GM23338 (cell line): ENCODE measurements at places on chromosomes 16 and 17.

- no peak for DNase-seq
Observed at GRCh38 chr17:9844153-9844552, 18.4 kb downstream of the GLP2R start.

GRCh38 chr17:9389111-9389527 lies 186.5 kb downstream of the STX8 start:
- DNase-seq: no peak

- no peak for DNase-seq
Observed at GRCh38 chr16:68607443-68607842, 37.7 kb upstream of the CDH3 start.

DNA sequence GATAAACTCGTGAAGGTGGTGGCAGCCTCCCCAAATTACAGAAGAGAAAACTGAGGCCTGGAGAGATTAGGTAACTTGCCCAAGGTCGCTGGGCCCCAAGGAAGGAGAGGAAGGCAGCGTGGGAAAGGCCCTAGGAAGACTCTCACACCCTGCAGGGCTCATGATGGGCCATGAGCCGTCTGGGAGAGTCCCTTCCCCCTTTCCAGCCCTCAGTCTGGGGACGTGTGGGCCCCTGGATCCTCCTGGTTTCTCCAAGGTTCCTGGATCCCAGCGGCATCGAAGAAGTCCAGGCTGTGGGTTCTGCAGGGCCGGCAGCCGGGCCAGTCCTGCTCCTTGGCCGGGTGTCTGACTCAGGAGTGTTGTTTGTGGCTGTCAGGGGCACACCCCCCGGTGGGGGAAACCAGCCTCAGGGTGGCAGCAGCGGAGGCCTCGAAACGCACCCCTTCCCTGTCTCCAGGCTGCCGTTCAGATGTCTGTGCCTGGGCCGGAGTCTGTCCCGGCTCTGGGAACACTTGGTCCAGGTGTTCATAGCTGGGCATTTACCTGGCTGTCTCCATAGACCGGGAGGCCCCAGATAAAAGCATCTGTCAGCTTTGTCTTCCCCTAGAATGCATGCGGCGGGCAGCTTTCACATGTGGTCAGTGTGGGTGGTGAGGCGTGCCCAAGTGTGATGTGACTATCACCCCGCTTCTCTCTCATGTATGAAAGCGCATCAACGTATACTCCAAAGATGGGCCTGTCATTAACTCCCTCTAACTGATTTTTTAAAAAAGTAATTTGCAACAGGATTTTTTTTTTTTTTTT lies 3.7 kb upstream of the RAP1GAP2 start:
- no peak for DNase-seq

GRCh38 chr17:33797181-33797580 lies 457.9 kb upstream of the CCL2 start:
- no peak for DNase-seq

DNA sequence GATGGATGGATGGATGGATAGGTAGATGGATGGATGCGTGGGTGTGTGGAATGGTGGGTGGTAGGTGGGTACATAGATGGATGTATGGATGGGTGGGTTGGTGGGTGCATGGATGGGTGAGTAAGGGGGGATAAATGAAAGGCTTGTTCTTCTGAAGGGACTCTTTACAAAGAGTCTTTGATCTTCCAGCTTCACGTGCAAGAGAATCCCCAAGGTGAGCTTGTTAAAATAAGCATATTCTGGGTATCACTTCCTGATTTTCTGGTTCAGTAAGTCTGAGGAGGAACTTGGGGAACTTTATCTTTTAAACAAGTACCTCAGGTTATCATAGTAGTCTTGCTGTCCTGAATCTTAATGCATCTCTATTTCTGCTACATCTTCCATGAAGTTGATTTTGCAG lies 639.1 kb downstream of the MAF start:
- no peak for DNase-seq

- DNase-seq: peak; percentile 87
Observed at GRCh38 chr16:67028696-67029253, at the start of gene CBFB. Gene CBFB (plus strand): TSS chr16:67029149. CDS start chr16:67029408, 259 bp downstream.

DNA sequence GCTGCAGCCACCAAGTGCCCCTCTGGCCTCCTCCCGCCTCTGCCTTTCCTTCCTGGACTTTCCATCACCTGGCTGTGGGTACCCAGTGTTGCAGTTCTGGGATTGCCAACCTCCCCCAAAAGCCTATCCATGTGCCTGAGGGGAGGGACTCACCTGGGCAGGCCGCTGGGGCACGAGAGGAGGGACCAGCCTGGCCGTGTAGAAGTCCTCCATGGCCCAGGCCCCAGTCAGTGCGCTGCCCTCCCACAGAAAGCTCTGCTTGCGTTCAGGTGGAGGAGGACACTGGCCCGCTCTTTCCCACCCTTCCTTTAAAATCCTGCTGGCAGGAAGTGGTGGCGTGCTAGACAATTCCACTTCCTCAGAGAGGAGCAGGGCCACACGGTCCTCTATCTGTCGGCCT lies 14.2 kb downstream of the SLX4 start:
- no peak for DNase-seq

DNA sequence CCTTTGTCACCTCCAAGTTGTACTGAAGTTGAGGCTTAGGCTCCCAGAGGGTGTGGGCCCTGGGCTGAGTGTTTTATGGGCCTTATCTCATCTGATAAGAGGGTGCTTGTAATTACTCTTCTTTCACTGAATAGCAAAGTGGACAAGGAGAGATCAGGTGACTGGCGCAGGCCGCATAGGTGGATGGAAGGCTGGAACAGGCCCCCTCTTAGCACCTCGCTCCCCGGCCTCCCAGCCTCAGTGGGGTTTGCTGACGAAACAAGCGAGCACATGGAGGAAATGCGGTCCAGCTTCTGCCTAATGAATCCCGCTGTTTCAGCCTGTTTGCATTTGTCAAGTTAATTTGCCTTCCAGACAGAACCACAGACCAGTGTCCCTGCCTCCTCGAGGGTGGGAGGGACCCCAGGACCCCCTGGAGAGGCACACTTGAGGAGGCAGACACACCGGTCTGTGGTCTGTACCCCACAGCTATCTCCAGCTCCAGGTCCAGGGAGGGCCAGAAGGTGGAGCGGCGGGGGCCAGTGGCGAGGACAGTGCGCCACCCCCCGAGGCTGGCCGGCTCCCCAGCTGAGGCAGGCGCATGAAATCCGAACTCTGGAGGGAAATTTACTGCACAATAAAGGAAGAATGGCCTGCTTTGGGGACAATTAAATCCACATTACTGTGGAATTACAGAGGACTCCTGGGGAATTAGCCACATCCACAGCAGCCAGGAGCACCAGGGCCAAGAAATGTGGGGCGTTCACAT lies 123.4 kb downstream of the NTN1 start:
- DNase-seq: no peak

DNA sequence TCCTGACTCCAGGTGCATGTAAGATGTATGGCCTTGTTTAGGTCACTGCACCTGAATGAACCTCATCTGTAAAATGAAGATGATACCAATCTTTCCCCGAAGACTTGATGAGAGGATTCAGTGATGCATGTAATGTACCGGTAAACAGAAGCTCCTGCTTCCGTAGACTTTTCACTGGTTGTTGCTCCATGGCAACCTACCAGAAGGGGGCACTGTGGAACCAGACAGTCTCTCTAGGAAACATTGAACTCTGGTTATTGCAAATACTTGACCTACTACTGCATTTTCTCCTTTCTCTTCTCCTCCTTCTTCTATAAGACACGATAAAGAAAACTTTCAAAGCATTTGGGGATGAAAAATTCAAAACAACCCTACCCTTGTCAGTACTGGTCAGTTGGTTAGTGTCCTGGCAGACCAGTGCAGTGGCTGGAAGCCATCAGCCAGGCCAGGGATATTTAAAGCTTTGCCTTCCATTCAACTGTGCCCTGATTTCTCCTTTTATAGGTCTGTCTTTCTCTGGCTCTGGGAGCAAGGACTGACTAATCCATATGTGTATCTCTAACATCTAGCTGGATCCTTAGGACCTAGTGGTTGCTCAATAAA lies 667.4 kb upstream of the SALL1 start:
- peak; percentile 78 for DNase-seq

- no peak for DNase-seq
Observed at GRCh38 chr16:4200781-4201137, 41.1 kb downstream of the SRL start.

DNA sequence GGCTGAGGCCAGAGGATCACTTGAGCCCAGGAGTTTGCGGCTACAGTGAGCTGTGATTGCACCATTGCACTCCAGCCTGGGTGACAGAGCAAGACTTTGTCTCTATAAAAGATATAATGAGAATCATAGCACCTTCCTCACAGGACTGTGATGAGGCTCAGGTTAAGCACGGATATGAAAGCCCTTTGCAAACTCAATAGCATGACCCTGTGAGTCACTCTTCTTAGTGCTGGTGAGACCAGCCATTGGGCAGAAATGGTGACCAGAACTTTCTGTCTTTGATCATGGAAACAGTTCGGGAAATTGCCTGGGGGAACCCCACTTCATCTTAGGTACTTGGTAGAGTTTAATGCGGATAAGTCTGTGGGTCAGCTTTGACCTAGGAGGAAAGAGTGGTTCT lies 144.2 kb downstream of the PRKCB start:
- DNase-seq: no peak

DNA sequence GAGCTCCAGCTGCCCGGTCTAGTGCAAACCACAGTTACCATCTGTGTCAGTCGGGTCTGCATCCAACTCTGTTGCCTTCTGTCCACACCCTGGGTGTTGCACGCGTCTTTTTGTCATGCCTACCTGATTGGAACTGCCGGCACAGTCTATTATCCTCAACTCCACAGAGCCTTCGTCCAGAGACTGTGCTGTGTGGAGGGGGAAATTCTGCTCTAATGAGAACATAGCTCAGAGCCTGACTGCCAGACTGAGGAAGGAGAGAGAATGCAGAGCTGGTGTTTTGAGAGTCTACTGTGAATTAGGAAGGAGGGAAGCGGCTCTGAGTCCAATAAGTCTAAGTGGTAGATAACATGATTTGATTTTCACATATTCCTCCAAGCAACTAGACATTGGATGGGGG lies 68.3 kb upstream of the GPR139 start:
- DNase-seq: no peak
